ENCODE measurements at places on chromosomes 6 and 20.

DNA sequence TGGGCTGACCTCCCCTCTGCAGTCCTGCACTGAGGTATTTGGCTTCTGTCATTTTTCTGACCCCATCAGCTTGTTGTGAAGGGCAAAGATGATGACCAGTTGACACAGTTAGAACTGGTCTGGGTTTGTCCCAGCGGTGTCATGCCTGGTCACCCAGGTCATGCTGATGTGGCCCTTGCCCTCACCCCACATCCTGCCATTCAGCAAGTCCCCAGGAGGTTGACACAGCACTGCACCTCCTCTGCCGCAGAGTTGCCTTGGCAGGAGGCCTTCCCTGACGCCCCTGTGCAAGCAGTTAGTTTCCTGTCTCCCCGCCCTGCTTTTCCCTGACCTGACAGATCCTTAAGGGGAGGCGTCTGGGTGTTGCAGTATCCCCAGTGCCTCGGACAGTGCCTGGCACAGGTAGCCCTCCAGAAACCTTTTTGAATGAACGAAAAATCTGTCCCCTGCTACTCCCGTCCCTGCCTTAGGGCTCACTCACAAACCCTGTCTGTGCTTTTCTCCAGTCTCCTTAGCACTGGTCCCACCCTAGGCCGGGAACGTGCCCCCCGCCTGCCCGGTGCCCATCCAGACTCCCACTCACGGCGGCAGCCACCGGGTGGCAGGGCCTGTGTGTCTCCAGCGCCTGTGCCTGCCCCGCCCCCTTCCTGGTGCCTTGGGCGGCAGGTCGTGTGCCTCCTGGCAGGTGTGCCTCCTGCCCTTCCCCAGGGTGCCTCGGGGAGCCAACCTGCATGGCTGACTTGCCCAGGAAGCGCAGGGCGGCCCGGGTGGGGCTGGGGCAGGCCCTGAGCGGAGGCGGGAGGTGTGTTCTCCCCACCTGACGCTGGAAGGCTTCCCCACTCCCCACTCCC is 146.3 kb upstream of the RNF24 start:
- no peak for DNase-seq

DNA sequence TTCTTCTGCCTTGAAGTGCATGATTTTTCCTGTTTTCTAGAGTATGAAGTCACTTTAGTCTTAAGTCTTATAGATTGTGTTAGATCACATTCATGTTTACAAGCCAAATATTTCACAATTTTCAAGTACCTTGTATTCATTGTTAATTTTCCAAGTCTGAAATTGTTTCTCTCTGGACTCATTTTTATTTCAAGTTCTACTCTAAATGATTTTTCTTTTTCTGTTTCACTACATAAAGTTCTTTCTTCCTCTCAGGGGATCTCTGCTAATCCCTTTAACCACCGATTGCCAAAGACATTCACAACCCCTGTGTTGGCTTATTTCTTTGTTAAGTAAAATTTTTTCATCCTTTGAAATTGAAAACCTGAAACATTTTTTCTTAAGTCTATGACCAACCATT is 805.7 kb downstream of the KIF16B start:
- DNase-seq: no peak

DNA sequence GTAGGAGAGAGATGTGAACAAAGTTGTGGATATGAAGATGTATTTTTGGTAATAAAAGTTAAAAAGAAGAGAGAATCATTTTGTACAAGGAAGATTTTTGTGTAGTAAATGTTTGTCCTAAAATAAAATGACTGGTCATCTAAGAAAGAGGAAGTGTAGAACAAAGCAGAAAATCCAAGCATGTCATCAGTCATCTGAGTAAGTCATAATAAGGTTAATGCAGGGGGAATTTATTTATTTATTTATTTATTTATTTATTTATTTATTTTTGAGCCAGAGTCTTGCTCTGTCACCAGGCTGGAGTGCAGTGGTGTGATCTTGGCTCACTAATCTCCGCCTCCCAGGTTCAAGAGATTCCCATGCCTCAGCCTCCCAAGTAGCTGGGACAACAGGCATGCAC is 15.7 kb upstream of the CGA start:
- DNase-seq: no peak

DNA sequence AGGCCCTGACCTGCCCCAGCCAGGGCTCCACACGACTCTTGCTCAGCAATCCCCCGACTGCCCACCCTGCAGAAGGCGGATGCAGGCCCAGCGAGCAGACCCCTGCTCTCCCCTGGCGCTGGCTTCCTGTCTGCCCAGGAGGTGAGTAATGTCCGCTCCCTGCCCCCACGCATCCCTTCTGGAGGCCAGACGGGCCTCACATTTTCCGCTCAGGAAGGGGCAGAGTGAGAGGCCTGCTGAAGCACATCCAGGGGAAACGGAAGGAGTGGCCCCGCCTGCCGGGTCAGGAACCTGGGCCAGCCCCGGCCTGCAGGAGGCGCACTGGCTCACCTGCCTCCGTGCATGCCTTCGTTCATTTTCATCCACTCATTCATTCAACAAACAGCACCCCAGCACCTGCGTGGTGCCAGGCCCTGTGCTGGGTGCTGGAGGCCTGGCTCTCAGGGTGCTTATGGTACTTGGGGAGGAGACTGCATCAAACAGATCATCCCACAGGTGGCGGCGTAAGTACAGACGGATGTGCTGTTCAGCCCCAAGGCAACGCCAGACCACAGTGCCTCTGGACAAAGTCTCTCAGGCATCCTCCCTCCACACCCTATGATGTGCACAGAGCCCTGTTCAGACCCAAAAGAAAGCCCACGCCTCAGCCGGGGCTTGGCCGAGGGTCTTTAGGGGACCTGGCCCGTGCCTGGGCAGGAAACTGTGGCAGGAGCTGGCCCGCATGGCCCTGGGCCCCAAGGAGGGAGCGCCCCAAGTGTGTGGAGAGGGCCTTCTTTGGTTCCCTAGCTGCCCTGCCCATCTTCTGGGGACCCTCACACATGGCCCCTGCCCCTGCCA is 112.1 kb downstream of the ASXL1 start:
- DNase-seq: no peak

DNA sequence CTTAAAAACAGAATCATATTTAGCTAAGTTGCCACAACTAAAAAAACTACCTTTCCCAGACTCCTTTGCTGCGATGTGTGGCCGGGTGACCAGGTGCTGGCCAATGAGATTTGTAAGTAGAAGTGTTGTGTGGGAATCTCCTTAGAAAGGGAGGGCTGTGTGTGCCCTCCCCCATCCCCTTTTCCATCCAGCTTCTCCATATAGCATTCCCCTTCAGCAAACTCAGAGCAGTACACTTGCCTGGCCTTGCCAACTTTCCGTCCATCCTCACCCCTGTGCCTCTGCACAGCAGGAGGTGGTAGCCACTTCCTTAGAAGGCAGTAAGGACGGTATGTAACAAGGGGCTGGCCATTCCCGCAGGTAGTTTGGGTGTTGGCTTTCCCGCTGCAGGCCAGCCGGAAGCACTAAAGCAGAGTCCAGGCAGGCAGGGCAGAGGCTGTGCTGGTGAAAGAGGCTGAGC is 22.3 kb upstream of the KCNK16 start:
- DNase-seq: no peak

DNA sequence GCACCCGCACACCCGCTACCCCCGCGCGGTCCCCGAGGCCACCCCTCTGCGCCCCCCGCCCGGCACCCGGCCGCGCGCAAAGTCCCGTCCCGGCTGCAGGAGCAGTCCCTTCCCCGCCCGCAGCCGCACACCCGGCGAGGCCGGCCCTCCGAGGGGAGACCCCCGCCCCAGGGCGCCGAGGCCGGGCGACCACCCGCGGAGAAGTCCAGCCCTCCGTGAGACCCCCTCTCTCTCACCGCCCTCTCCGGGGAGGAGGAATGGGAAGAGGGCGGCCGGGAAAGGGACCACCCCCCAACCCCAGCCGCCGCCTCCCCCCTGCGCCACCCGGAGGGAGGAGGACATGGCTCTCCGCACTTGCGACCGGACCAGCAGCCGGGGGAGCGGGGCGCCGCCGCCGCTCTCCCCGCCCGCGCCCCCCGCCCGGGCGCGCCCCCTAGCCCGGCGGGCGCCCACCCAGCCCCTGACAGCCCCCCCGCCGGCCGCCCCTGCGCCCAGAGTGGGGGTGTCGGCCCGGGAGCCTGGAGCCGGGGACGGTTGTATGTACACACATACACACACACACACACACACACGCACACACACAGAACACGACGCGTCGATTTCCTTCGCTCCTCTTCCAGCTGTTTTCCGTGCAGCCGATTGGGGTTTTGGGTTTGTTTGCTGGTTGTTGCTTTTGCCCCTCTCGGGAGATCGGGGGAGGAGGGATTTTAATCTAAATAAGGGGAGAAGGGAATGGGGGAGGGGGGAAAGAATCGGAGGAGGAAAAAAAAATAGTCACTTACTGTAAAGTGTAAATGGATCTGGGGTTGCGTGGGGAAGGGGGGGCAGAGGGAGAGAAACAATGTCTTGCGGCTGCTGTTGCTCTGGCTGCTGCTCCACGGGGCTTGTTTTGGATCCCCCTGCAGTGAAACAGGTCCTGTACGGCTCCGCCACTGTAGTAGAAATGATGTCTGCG is at the start of gene ATXN1:
TSS of gene ATXN1 (minus strand) at position 945 of the 955 bp plus-strand sequence.
- peak; percentile 38 for DNase-seq

GRCh38 chr20:38873050-38873581 is 53.1 kb upstream of the FAM83D start:
- peak; percentile 74 for DNase-seq

DNA sequence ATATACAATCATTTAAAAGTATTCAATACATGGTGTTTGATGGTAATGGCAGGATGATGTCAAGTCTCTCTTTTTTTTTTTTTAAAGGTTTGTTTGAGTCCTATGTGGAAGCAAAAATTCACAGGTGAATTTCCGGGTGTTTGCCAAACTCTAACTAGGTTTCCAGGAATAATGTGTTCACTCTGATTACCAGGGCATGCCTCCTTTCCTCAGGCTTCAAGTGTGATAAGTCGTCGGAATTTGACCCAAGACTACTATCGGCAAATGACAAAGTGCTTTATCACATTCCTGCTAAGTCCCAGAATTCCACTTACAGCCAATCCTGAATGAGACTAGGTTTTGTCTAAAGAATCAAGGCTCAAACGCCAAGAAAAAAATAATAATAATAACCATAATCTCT is 7.3 kb downstream of the OARD1 start:
- DNase-seq: no peak

DNA sequence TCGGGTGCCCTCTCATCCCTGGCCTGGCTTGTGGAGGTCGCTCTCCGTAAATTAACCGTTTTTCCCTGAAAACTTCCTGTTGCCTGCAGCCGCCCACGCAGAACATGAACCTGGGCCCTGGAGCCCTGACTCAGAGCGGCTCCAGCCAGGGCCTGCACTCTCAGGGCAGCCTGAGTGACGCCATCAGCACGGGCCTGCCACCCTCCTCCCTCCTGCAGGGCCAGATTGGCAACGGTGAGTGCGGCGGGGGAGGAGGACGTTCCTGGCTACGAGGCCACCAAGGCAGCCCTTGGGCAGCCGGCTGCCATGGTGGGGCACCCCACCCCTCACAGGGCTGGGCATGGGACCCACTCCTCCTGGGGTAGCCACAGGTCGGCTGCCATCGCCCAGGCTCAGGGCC is 17.8 kb downstream of the SS18L1 start:
- DNase-seq: no peak

- no peak for DNase-seq
Observed at GRCh38 chr20:38059832-38060231, 26.3 kb downstream of the RPRD1B start.

DNA sequence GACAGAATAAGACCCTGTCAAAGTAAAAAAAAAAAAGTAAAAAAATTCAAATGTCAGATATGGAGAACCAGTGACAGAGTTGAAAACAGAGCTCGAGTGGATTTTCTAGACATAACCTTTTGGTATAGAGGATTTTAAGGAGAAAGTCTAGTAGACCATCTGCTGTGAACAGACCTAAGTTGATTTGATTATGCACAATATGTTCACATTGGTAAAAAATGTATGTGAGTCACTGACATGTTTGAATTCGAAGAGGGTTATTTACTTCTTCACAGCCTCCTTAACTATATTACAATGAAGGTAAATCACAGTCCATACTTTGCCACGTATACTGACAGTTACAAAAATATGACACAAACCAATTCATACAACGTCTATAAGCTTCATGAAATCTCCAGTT is 7.4 kb downstream of the TINAG start:
- DNase-seq: no peak

DNA sequence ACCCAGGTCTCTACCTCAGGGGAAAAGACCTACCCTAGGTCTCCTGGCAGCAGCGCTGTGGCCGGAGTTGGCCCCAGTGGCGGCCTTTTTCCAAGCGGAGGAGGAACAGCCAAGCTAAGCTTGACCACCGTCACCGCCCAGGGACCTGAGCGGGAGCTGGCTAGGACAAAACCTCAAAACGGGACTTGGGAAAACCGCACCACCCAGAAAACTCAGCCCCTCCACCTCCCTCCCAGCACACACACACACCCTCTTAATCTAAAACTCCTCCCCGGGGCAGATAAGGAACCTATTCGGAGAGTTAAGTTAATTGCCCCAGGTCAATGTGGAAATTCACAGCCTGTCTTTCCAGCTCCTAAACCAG is 2.7 kb upstream of the TRERF1 start:
- no peak for DNase-seq

- DNase-seq: no peak
Observed at GRCh38 chr6:4125933-4126864, 9.2 kb downstream of the ECI2 start.

GRCh38 chr6:121223930-121224329 is 110.3 kb downstream of the TBC1D32 start:
- DNase-seq: no peak

- no peak for DNase-seq
Observed at GRCh38 chr6:99412065-99412464, 13.0 kb downstream of the PNISR start.

DNA sequence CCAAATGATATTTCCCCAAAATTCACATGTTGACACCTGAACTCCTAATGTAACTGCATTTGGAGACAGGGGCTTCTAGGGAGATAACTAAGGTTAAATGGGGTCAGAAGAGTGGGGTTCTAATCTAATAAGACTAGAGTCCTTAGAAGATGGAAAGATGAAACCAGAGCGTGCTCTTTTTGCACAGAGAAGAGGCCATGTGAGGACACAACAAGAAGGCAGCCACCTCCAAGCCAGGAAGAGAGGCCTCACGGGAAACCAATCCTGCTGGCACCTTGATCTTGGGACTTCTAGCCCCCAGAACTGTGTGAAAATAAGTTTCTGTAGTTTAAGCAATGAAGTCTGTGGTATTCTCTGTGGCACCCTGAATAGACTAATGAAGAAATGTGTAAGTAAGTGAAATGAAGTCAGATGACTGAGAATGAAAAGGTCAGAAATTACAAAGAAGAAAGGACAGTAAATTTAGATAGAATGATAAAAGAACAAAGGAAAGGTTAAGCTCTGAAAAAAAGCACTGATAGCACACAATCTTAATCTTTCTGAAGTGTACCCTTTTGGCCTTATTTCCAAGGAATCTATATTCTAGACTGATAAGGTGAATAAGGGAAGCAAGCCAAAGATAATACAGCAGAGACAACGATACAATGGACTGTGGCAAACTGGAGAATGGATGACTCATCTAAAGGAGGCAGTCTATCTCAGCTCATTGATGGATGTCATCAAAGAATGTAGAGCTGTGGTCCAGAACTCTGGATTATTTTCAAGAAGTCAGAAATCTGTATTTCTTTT is 110.4 kb downstream of the MYB start:
- DNase-seq: no peak

DNA sequence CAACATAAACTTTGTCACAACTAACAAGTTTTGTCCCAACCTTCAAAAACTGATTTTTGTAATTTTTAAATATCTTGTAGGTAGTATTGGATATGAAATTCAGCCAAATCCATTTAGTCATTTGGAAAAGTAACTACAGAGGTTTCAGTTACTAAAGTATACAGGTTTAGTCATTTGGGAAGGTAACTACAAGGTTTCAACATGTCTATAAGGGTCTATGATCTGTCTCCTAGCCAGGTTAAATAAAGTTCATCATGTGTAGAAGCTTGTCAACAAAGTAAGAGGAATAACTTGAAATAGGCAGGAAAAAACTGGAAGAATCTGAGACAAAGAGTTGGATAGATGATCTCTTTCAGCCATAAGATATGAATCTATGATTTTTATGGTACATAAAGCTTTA is 229.8 kb downstream of the COL12A1 start:
- no peak for DNase-seq

All from activated T-helper 9 cell treated with anti-CD3 and anti-CD28 coated beads, Interleukin-2, amount 50 U/mL, for 16 hours (primary cell).